ENCODE measurements at places on chromosomes 3 and 15.

GRCh38 chr3:23713641-23714040 is 92.1 kb upstream of the UBE2E1 start:
- DNase-seq = no peak

GRCh38 chr3:16330351-16330750 is 65.3 kb downstream of the OXNAD1 start:
- DNase-seq = no peak

GRCh38 chr15:28096411-28096669 is 2.8 kb downstream of the OCA2 start:
- DNase-seq = no peak

DNA sequence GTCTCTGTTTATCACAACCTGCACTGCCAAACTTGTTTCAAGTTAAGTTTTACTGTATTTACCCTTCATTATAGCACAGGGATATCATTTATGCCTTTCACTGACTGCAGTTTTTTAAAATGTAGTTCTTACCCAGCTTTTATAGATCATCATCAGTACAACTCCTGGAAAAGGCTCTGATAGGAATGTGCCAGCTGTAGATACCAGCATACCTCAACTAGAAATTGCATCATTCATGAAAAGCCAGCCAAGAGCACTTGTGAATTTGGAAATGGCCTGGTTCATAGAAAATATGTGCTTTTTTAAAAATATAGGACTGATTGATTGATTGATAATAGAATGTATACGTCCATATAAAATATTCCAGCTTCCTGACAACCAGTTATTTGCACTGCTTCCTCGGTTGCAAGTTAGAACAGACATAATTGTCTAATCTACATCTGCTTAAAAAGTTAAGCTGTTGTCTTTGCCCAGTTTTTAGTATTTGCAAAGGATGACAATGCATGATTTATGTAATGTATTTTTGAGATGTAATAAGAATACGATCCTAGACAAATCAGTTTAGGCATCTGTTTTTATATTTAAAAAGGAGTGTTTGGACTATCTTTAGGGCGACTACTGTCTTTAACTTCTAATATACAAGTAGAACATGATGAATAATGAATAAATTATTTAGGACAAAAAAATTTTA is 58.5 kb downstream of the DCUN1D1 start:
- DNase-seq = no peak

- DNase-seq = no peak
Measured at GRCh38 chr3:187889601-187890404, 144.5 kb upstream of the BCL6 start.

GRCh38 chr3:172085557-172085895 is 46.1 kb downstream of the FNDC3B start:
- no peak for DNase-seq

- no peak for DNase-seq
Measured at GRCh38 chr3:129947538-129948240, 26.8 kb upstream of the TRH start.

DNA sequence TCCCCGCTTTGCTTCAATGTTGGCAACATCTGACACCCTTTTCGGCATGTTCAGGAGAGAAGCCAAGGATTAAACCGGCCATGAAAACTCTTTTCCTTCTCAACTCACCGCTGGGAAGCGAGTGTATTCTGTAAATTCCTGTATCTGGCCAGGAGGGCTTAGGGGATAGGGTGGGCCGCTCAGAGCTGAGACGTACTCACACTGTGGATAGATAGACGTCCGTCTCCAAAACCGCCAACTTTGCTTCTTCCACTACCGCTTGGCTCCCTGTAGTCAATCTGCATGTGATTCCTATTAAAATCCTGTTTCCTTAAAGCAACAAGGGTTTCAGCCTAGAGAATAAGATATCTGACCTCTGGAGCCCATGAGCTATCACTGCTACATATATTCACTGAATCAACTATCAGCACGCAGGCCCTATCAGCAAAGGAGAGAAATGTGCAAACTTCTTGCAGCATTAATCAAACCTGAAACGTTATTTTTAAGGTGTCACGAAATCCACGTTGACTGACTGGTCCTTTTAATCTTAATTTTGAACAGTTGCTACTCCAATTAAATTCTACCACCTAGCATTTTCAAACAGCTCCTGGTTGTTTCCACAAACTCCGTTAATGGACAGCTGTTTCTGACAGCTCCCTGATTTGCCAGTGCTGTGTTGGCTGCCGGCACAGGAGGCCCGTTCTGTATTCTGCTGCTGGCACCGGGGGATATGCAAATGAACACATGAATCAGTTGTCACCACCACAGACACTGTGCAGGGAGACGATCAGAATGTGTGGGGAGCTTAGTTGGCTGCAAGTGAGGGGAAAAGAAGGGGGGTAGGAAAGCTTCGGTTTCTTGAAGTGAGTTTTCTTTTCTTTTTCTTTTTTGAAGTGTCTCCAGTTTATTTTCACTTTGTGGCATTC is 438.9 kb upstream of the ARRDC4 start:
- DNase-seq = no peak

DNA sequence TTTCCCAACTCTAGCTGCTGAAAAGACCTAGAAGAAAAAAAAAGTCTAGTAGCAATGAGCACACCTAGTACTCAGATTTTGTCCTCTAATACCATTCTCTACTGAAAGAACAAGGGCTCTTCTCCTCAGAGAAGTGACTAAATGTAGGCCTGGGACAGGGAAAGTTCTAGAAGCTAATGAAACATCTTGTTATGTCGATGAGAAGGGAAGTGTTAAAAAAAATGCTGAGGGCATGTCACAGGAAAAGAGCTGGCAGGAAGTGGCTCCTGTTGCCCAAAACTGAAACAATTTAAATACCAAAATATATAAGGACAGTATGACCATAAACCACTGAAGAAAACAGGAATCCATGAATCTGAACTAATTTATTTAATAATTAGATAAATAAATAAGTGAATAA is 581.4 kb upstream of the TBL1XR1 start:
- DNase-seq = peak; percentile 27

DNA sequence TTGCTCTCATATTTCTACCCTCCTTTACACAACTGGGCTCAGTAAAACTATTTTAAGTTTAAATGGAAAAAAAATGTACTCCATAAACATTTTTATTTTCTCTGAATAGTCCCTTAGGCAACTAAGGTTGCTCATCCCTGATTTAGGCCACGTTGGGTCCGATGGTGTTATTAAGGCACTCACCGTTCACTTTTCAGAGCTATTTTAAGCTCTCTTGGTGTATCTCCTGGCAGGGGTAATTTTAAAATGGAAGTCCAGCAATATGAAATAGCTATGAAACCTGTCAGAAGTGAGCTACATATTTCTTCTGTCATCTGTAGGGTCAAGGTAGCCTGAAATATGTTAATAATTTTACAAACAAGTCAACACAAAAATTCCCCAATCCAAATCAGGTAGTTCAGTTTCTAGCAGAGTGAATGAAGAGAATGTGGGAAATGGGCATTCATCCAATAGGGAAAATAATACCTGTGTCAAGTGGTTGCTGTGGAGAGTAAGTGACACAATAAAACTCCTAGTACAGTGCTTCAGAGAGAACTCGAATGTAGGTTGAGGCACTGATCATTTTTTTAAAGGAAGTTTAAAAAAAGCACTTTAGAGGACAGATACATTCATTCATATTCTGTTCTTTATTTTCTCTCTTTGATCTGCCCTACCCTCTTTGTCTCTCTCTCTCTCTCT is 209.3 kb upstream of the FEZF2 start:
- no peak for DNase-seq

GRCh38 chr3:24355806-24356205 is 138.8 kb downstream of the THRB start:
- DNase-seq = no peak

DNA sequence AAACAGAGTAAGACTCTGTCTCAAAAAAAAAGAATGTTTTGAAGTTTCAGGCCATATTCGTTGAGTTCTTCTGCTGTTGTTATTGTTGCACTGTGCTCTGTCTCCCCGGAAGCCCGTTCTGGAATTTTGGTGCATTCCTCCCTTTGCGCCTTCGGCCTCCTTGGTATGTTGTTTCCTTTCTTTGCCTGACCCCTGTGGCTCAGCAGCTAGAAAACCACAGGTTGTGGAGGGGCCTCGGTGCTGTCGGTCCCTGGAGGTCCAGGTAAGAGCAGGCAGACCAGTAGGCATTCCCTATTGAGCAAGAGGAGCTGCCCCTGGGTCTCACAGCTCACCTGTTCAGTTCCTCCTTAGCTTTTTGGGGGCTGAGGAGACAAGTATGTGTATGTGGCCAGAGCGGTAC is 51.0 kb upstream of the DLG1 start:
- no peak for DNase-seq

DNA sequence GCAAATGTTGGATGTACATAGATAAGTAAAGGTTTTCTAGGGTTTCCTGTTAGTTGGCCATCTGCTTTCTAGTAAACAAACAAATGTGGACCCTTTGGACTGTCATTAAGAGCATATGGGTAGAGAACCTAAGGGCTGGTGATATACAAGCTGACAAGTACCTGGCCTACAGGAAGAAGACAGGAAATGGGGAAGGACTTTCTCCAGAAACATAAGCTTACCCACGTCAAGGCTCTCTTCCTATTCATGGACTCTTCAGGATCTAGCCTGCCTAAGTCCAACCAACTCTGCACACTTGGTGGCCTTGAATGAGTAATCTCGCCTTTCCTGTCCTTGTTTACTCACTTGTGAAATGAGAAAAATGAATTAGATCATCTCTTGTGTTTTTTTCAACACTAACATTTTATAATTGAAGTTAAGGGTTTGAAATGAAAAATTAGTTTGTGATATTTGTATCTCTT is 22.2 kb upstream of the GOLIM4 start:
- peak; percentile 77 for DNase-seq

DNA sequence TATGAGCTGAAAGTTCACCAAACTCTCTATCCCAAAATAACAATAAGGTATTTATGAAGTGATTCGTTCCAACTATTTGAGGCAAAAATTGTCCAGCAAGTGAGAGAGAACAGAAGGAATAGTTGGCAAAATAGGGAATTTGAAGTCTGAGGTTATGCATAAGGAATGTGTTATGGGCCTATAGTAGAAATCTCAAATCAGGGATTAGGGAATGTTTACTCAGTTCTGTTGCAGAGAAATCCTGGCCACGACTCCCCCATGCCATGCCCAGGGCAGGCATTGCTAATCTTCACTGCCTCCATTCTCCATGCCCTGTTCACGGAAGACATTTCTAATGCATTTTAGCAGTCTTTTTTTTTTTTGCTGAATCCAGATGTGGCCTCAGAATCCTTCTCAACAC is 58.6 kb downstream of the FLNB start:
- DNase-seq = no peak

GRCh38 chr3:16511681-16512434 is 1.6 kb downstream of the RFTN1 start:
- peak; percentile 80 for DNase-seq

DNA sequence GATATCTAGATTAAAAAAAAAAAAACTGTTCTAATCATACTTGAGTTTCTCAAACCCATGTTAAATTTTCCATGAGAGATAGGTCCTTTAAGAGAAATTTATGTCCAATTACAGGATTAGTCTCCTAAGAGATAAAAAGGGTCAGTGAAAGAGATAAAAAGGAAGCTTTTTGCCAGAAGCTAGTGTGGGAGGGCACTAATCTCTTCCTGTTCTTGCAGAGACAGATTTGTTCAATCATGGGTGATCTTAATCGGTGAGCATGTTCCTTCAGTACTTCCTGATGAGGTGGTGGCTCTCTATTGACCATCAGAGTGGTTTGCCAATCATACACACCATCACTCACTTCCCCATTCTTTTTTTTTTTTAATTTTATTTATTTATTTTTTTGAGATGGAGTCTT is 16.9 kb upstream of the LPP start:
- DNase-seq = no peak

GRCh38 chr3:161082063-161082462 is 23.1 kb downstream of the B3GALNT1 start:
- DNase-seq = no peak

- peak; percentile 10 for DNase-seq
Measured at GRCh38 chr3:40768536-40768935, 243.8 kb downstream of the ZNF621 start.

- DNase-seq = peak; percentile 21
Measured at GRCh38 chr3:71657831-71658530, 67.2 kb downstream of the EIF4E3 start.

DNA sequence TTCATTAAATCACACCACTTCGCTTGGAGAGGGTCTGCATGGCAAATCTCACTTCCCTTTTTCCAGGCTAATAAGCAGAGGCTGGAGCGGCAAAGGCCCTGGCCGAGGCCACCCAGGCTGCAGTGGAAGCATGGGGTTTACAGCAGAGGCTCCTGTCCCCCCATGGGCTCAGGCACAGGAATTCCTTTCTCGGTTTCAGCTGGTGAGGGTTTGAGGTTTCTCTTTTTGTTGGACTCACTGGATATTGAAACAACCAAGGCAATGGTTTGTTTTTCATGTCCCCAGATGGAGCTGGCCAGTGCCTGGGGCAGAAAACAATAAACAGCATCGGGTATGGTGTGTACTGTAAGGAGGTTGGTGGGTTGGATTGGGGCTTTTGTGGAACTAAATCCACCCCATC is 175.6 kb upstream of the RASGRP1 start:
- no peak for DNase-seq

DNA sequence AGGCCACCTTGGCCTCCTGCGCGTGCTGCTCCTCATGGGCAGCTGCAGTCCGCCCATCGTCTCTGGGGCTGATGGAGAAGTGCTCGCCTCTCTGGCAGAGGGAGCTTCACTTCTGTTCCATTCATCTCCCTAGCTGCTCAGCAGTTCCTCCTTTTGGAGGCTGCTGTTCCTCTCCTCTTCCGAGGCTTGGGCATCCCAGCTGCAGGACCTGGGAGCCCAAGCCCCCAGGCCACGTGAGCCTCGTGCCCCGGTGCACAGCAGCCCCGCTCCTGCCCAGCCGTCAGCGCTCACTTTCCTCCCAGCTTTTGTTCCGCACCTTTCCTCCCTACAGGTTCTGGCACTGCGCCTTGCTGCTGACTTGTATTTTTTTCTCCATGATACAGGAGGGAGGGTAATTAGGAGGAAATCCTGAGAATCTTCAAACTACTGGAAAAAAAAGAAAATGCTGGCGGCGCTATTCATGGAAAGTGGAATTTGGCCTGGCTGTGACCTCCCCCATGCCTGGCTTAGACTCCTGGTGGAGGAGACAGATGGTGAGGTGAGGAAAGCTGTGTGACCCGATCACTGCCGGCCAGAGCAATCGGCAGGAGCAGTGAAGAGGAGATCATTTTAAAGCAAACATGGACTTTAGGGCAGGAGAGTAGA is 210.1 kb downstream of the CHST2 start:
- DNase-seq = no peak

- DNase-seq = no peak
Measured at GRCh38 chr3:11954312-11954934, 49.8 kb upstream of the SYN2 start.

GRCh38 chr3:38027466-38028465 is 1.7 kb downstream of the PLCD1 start:
- DNase-seq = no peak

GRCh38 chr3:66910266-66911055 is 87.6 kb upstream of the KBTBD8 start:
- no peak for DNase-seq

Measured in kidney capillary endothelial cell (primary cell).